Thyroid gland (tissue), 4 donors: ENCODE measurements at places on chromosomes 16 and 17.

DNA sequence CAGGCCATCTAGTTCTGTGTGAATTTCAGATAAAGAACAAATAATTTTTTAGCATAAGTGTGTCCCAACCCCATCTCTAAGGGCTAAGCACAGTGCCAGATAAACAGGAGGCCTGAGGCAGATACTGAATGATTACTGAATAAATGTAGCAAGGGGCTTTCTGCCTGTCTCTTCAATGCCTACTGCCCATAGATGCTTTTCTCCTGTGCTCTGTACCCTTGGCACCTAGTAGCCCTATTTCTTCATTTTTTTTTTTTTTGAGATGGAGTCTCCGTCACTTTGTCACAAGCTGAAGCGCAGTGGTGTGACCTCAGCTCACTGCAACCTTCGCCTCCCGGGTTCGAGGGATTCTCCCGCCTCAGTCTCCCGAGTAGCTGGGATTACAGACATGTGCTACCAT is 25.3 kb downstream of the IGFBP4 start:
- DNase-seq = no peak

- no peak for DNase-seq
Observed at GRCh38 chr17:19306160-19307111, 56.1 kb downstream of the B9D1 start.

DNA sequence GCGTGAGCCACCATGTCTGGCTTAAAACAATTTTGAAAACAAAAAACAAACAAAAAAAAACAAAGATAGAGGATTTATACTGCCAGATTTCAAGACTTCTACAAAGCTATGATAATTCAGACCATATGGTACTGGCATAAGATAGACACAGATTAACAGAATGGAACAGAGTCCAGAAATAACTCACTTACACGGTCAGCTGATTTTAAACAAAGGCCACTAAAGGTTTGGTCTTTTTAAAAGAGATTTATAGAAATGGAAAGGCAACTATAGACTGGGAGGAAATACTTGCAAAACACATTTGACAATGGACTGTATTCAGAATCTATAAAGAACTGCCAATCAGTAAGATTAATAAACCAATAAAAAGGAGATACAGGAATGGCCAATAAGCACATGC is 48.6 kb upstream of the MNT start:
- DNase-seq = no peak

- DNase-seq = peak; percentile 95
Observed at GRCh38 chr16:30893744-30894539, at the start of gene BCL7C. BCL7C (minus strand) TSS chr16:30894077; CDS start chr16:30893944, 133 bp downstream.

DNA sequence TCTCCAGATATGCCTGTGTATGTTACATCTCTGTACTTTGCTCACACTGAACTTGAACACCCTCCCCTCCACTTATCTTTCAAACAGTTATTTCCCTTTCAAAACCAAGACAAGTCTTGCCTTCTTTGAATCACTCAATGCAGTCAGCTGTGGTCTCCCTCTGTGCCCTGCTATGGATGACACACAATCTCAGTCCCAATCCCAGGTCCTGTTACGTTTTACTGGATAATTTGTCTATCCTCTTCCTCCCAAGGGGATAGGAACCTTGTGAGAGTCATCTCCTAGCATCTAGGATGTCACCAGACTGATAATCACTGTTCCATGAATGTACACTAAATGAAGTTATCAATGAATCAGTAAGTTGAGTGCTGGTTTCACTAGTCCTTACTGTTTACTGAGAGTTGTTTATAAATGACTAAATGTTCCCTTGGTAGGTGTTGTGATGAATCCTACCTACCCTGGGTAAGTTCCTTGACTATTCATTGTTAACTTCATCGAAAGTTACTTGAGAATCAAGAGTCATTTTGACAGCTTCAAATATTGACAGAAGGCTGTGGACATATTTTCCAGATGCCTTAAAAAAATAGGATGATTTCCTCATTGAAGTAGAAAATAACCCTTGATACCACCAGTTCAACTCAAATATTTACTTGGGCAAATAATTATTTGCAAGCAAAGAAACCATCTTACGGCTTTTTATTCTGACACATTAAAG is 244.9 kb downstream of the PRKCA start:
- DNase-seq = no peak

DNA sequence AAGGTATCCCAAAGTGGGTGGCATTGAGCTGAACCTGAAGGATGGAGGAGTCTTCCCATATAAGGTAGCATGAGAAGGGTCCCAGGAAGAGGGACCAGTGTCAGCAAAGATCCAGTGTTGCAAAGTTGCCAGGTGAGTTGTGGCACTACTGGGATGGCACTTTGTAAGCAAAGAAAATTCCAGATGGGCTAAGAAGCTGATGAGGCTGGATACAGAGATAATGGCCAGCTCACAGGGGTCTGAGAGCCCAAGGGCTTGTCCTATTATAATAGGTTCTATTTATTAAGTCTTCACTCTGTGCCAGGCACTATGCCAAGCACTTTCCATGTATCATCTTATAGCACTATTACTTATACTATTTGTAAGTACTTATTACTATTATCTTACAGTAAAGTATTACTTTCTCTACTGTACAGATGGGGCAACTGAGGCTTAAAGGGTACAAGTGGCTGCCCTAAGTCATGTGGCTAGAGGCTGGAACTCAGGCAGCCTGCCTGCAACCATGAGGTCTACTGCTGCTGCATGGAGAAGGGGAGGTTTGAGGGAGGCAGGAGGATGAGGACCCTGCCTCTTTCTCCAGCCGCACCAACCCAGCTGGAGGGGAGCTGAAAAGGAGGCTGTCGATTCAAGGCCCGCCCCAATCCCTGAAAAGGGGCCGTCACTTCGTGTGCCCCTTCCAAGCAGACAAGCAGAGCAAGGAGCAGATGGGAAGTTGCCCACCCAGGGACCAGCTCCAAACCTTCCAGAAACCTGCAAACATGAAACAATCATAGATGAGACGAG is 86.5 kb downstream of the C16orf78 start:
- DNase-seq = no peak

DNA sequence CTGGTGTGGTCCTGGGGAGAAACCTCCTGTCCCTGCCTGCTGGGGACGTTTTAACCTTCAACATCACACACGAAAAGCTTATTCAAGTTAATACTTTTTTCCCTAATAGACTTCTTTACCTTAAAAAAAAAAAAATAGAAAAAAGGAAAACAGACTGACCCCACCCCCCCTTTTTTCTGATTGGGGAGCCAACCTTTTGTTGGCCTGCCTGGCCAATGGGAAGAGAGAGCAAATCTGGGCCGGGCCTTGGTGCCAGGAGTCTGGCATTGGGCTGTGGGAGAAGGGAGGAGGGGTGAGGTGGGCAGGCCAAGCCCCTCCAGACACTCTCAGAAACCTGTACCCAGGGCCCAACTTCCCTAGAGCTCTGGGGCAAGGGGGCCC is 3.0 kb downstream of the CBX8 start:
- no peak for DNase-seq

- no peak for DNase-seq
Observed at GRCh38 chr16:1900452-1900774, 17.8 kb downstream of the HS3ST6 start.

DNA sequence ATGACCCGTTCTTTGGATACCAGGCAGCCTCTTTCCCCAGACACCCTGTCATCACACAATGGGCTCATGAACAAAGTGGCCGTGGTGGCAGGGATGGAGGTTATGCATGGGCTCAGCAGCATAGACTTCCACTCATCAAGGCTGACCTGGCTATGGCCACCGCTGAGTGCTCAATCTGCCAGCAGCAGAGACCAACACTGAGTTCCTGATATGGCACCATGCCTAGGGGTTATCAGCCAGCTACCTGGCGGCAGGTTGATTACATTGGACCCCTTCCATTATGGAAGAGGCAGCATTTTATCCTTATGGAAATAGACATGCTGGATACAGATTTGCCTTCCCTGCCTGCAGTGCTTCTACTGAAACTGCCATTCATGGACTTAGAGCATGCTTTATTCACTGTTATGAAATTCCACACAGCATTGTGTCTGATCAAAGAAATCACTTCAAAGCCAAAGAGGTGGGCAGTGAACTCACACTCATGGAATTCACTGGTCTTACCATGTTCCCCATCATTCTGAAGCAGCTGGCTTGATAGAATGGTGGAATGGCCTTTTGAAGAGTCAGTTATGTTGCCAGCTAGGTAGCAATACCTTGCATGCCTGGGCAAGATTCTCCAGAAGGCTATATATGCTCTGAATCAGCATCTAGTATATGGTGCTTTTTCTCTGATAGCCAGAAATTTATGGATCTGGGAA is 160.6 kb downstream of the PRKCB start:
- DNase-seq = no peak

DNA sequence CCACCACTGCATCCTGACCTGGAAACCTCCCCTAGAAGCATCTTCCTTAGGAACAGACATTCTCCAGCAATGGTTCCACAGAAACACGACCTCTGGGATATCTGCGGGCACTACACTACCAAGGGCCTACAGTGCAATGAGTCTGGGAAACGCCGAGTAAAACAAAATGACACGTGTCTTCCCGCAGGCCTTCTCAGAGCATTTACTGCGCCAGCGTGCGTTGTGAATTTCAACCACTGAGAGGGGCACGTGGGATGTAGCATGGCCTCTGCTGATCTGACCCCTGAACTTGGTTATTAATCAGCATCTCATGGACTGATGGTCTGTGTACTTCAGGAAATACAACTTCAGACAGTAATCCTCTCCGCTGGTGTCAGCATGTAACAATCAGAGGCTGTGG is 173.0 kb downstream of the C16orf95 start:
- no peak for DNase-seq

- DNase-seq = peak; percentile 60
Observed at GRCh38 chr16:28317040-28317880, 24.9 kb downstream of the SBK1 start.

GRCh38 chr17:81825841-81826466 is 7.1 kb downstream of the MCRIP1 start:
- no peak for DNase-seq

DNA sequence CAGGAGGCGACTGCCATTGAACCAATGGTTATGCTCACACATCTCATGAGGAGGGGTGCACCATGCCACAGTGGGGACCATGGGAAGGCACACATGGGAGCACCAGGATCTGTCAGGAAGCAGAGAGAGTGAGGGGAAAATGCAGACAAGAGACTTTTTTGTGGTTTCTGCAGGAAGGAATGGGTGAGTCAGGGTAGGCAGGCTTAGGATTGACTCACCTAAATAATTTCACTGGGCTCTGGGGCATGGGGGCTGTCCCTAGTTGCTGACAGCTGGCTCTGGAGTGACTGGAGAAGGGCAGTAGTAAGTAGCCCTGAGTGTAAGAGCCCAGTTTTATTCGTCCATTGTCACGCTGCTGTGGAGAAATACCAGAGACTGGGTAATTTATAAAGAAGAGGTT is 202.4 kb downstream of the AXIN2 start:
- DNase-seq = no peak

- DNase-seq = no peak
Observed at GRCh38 chr17:71821511-71821910, 299.3 kb upstream of the SOX9 start.

DNA sequence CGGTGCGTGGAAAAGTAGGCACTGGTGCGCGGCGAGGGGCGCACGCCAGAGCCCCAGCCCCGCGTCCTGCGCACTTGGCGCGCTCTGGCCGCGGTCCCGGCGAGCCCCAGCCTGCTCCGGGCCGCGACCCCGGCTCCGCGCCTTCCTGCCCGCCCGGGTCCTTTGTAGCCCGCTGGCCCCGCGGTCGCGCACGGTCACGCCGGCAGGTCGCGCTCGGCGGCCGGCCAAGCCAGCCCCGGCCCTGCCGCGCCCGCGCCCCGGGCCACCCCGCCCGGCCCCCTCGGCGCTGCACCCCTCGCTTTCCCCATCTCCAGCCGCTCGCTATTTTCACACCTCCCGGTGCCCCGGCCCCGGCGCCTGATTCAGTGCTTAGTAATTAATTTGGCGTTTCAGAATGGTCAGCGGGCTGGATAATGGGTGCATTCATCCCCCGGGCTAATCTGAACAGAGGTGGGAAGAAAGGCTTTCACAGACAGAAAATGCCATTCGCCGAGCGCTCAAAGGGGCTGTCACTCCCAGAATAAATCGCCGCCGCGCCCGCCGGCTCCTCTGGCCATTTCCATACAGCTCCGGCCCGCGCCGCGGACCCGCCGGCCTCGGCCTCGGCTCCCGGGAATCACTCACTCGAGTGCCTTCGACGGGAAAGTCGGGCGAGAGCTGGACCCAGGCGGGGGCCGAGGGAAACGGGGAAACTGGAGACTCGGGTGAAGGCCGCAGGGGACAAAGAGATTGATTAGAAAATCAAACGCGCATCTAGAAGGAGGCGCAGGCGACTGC is 17.8 kb upstream of the NTN1 start:
- no peak for DNase-seq

DNA sequence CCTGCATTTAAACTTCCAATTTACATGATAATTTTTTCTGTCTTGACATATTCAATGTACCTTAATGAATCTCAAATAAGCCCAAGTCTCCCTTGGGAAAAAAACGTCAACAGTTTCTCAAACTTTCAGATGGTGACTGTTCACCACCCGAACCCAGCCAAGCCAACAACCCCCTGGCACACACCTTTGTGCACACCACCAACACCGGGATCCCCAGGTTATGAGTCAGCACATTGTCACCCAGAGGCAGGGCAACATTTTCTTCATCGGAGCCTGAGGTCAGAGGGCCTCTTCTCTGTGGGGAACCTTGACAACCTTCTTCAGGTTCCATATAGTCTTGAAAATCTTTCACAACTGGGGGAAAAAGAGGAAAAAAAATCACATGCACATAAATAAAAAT is 15.5 kb downstream of the DYNC1LI2 start:
- no peak for DNase-seq

DNA sequence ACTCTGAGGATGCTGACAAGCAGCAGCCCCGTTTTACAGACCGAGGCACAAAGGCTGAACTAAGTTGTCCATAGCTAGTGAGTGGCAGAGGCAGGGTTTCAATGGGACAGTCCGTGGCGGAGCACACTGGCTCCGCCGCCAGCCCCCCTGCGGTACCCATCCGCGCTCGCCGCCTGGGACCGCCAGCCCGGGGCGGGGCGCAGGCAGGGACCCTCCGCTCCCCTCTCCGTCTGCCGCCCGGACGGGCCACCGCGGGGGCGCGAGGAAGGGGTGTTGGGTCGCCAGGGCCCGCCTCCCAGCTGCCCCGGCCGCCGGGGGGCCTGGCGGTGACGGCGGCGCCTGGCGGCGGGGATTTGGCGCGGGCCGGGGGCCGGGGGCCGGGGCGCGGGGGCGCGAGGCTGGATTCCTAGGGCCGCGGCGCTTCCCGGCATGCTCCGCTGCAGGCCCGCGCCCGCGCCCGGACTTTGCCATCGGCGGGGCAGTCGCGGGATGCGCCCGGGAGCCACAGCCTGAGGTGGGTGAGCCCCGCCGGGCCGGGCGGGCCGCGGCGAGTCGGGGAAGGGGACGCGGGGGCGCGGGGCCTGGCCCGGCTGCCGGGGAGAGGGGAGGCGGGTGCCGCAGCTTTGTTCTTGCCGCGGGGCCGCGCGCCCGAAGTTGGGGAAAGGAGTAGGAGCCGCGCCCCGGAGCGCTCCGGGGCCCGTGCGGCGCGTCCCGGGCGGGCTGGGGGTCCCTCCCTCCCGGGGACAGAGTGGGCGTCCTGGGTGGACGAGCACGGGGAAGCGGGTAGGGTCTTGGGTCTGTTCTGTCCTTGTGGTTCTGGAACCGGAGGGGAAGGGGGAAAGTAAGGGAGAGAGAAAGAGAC is at the start of gene TMEM98:
Gene TMEM98 (plus strand): TSS at position 430 of the 862 bp plus-strand sequence. CDS start 3,376 bp downstream, outside the sequence.
- DNase-seq = peak; percentile 32

GRCh38 chr16:1982991-1983543 is 926 bp upstream of the GFER start:
- no peak for DNase-seq

GRCh38 chr16:27242398-27242797 is 26.2 kb downstream of the NSMCE1 start:
- no peak for DNase-seq
